Stromal cell of bone marrow (primary cell): ENCODE measurements at places on chromosomes 12 and 14.

GRCh38 chr14:23621204-23621931 lies 14.8 kb upstream of the DHRS2 start:
- no peak for DNase-seq

GRCh38 chr14:83764656-83765599 lies 1765.0 kb upstream of the FLRT2 start:
- no peak for DNase-seq

DNA sequence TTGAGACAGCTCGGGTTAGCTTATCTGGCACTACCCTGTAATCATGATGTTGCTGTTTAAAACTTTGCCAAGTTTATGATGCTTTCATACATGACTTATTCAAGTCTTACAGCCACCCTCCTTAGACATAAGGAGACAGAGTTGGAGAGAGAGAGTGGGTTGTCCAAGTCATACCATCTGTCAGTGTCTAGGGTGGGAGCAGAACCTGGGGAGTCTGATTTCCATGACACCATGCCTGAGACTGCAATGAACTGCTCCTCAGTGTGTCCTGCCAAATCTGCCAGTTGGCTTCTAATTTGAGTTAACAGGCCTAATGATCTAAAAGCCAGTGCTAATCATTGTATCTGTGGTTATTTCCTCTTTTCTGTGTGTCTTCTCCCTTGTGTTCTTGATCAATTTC lies 43.7 kb upstream of the PHC1 start:
- DNase-seq = no peak

- peak; percentile 69 for DNase-seq
These were observed 166.4 kb downstream of the STXBP6 start for GRCh38 chr14:24883576-24883975.

GRCh38 chr14:68442828-68443629 lies 349.8 kb downstream of the ZFP36L1 start:
- DNase-seq = peak; percentile 91

- DNase-seq = peak; percentile 5
These were observed 36.6 kb upstream of the SPPL3 start for GRCh38 chr12:120940799-120941198.

DNA sequence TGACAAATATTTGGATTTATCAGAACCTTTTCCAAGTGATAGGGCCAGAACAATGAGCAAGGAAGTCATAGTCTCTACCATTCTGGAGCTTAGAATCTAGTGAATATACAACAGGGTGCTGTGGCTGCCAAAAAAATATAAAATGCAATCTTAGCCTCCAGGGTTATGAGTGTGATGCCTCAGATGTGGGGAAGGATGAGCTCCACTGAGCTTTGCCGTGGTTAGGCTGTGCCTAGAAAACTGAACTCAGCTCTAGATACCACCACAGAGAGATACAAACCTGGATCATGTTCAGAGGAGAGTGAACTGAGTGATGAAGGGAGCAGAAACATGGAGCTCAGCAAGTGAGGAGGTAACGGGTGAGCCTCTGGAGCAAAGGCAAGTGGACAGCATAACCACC lies 138.1 kb upstream of the HIF1A start:
- DNase-seq = no peak

DNA sequence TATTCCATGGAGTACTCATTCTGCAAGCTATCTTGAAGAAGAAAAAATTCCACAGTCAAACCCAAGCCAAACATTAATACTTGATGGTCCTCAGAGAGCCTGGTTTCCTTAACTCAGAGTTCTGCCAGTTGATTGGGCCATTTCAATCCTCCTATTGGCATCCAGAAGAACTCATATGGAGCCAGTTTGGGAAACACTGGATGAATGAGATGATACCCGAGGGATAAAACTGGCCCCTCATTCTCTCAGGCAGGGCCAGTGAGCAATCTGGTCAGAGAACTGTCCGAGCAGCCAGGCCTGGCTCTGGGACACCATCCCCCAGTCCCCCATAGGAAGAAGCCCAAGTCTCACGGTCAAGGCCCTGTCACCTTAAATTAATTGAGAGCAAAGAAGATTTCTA lies 48.8 kb downstream of the NUAK1 start:
- DNase-seq = no peak

- no peak for DNase-seq
These were observed 312.4 kb upstream of the PRKD1 start for GRCh38 chr14:30240018-30240417.

- no peak for DNase-seq
These were observed 444.9 kb downstream of the EGLN3 start for GRCh38 chr14:33505963-33506329.

DNA sequence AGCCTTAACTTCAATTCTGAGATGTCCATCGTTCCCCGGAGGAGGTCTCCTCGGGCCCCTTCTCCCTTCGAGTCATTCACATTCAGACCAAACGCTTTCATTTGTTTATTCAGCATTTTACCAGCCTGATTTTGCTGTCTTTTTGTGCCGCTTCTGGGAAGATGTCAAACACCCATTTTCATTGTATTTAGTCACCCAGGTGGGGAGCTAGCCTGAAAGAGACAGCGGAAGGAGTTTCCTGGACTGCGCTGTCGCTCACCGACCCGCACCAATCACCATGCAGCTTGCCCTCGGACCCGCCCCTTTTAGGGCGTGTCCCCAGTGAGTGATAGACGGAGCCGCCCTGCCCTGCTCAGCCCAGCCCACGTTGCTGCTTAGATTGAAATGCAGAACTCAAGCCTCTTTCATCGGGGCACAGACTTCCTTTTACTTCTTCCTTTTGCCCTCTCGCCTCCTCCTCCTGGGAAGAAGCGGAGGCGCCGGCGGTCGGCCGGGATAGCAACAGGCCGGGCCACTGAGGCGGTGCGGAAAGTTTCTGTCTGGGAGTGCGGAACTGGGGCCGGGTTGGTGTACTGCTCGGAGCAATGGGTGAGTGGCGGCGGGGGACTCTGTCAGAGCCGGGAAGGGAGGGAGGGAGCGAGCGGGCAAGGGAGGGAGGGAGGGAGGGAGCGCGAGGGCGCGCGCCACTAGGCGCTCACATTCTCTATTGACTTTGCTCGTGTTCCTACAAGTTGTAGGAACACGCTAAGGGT lies at the start of gene PAX9:
TSS of gene PAX9 (plus strand) at position 355 of the 752 bp plus-strand sequence. CDS start at position 585, 230 bp downstream.
- DNase-seq = peak; percentile 75

- DNase-seq = no peak
These were observed 158.9 kb upstream of the PWP1 start for GRCh38 chr12:107526555-107527180.

DNA sequence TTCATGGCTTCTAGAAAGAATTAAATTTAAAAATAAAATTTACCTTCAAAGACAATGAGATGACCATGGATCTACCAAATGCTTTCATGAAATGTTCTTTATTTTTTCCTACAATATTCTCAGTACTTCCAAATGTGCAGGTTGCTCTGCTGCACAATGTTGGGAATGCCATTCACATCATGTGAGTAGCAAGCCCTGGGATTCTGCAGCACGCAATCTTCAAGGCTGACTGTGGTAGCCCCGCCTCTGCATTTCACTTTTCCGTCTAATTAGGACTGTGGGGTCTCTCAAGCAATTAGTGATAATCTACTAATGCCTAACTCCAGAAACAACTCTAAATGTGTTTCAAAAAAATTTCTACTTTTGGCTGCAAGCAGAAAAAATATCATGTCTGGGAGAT lies 13.7 kb upstream of the NTN4 start:
- DNase-seq = no peak

- DNase-seq = no peak
These were observed 2.6 kb upstream of the DDX47 start for GRCh38 chr12:12810553-12811021.

- DNase-seq = no peak
These were observed 1.8 kb downstream of the GLI1 start for GRCh38 chr12:57461276-57461916.

DNA sequence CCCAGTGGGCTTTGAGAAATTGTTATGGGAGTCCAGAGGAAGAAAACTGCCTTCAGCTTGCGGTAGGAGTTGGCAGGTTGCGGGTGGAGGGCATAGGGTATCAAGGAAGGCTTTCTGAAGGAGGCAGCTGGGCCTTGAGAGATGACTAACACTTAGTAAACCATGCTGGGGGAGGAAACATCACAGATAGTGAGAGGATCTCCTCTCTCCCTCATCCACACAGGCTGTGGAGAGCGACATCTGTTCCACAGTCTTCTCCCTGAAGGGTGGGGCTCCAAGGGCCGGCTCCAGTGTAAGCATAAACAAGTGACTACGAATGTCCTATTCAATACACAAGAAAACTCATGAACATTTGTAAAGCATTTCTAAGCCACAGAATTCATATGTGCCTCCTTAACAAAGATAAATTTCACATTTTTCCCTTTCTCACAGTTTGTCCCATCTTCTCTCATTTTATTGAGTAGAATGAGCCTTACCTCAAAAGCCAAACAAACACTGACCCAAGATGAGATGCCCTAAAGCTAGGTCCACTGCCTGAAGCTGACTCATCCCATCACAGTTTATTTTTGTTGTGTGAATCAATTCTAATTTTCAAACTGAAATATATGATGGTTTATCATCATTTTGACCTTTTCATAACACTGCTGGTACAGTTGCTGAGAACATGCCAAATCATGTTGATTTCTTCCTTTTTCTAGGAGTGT lies 227.9 kb downstream of the SLC25A21 start:
- DNase-seq = no peak

- DNase-seq = no peak
These were observed 86.9 kb downstream of the TPH2 start for GRCh38 chr12:72025524-72025923.

GRCh38 chr12:112112409-112113133 lies 4.0 kb upstream of the NAA25 start:
- DNase-seq = no peak

- DNase-seq = no peak
These were observed 6.4 kb upstream of the BRF1 start for GRCh38 chr14:105307052-105307727.

DNA sequence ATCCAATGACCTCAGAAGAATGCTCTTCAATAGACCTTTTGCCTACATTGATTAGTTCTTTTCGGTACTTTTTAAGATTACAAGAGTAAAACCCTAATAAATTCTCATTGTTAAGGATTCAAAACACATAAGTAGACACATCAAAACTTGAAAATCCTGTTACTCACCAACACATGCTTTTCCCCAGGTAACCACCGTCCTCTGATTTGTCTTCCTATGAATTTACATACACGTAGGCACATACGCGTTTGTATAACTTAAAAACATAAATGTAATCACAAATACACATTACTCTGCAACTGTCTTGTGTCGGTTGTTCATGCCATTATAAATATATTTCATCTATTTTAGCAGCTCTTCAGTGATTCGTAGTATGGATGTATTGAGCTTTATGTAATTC lies 910 bp upstream of the WASHC4 start:
- DNase-seq = no peak

DNA sequence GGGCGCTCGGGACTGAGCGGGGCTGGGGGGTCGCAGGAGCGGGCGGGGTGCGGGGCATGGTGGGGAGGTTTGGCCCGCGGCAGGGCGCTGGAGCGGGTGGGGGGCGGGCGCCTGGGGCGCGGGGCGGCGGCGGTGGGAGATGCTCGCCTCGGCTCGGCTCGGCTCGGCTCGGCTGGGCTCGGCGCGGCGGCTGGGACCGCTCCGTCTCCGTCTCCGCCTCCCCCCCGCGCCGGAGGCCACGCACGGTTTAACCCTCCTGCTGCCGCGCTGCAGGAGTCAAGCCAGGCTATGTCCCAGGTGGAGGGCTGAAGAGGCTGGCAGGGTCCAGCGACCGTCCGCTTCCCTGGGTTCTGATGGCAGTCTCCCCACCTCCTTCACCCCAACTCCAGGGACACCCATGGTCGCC lies at the start of gene PIANP:
TSS of gene PIANP (minus strand) at position 170 of the 406 bp plus-strand sequence. CDS start 2,754 bp downstream, outside the sequence.
- DNase-seq = no peak

GRCh38 chr12:117842630-117843029 lies 126.2 kb downstream of the KSR2 start:
- DNase-seq = no peak

DNA sequence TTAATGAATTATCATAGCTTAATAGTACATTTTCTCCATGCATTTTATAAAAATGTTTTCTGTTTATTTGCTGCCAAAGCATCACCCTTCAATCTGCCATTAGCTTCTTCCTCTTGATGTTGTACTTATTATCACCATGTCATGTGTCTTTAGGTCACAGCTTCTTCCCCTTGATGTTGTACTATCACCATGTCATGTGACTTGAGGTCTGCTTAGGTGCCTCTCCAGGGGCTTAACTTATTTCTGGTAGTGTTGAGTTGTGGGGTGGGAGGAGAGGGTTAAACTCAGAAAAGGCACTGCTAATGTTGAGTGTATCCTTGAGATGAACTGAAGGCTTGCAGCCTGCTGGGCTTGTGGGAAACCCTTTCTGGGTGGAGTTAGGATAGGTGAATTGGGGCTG lies 87.8 kb downstream of the DAAM1 start:
- no peak for DNase-seq

GRCh38 chr12:68495336-68496070 lies 115.2 kb upstream of the RAP1B start:
- DNase-seq = peak; percentile 23

DNA sequence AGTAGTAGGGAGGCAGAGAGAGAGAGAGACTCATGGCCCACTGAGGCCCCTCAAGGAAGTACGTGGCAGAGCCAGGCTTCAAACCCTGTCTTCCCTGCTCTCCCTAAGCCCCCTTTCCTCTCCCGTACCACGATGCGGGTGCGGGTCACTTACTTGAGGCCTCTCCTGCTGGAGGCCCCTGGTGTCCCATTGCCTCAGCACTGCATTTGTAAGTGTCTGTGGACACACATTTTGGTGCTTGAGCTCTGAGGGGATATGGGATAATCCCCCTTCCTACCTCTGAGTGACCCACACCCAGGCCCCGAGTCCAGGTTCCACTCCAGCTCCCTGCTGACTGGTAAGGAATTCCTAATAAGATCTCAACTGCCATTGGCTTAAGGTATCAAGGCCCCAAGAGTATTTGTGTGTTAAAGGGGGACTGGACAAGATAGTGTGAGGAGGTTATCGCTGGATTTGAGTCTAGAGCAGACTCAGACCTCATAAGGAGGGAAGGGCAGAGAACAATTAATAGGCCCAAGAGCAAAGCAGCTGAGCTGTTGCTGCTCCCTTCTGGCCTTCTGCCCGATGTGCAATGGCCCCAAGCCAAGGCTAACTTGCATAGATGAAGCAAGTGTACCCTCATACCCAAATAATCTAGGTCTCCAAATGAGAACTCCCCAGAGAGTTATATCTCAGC lies 71.9 kb downstream of the CRACR2A start:
- no peak for DNase-seq

DNA sequence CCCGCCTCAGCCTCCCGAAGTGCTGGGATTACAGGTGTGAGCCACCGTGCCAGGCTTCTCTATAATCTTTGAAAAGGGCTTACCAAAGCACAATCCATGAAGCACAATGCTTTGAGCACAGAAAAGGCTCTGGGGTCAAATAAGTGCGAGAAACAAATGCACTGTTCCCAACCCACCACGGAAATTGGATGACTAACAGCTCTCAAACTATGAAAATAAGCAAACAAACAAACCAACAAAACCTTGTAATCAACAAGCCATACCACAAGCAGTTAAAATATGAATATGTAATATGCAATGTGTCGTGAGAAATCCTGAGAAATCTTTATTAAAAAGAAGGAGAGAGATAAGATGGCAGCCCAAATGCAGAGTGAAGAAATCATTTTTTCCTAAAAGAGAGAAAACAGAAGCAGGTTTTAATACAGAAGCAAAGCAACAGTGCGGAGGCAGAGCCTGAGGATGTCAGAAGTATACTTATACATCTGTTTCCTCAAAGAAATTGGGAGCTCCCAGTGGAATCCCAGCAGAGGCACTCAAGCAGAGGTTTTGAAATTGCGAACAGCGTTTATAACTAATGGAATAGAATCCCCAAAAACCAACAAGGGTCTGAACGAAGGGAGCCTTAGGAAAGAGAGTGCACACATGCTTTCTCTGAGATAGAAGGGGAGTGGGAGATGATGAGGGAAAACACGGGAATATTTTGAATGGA lies 17.1 kb downstream of the SMCO2 start:
- no peak for DNase-seq

GRCh38 chr14:104689109-104689880 lies at the start of gene INF2:
Gene INF2 (plus strand): TSS chr14:104689618. CDS start chr14:104701366, 11,748 bp downstream.
- no peak for DNase-seq

- DNase-seq = no peak
These were observed 9.3 kb downstream of the RILPL2 start for GRCh38 chr12:123427036-123427769.
